ENCODE measurements at places on chromosomes 12 and 14.

DNA sequence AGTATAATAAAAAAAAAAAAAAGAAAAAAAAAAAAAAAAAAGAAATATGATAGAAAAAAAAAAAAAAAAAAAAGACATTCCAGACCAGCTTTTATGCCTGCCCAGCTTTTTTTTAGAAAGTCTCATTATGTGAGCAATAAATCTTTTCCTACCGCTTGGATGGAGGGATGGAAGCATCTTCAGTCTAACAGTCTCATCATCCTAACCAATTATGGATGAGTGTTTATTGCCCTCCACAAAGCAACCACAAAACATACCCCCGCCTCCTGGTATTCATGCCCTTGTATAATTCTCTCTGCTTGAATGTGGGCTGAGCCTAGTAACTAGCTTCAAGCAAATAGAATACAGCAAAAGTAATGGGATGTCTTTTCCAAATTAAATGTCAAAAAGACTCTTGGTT lies 33.7 kb upstream of the ADAMTS20 start:
- no peak for DNase-seq

GRCh38 chr14:57274551-57274950 lies 5.8 kb downstream of the AP5M1 start:
- no peak for DNase-seq

DNA sequence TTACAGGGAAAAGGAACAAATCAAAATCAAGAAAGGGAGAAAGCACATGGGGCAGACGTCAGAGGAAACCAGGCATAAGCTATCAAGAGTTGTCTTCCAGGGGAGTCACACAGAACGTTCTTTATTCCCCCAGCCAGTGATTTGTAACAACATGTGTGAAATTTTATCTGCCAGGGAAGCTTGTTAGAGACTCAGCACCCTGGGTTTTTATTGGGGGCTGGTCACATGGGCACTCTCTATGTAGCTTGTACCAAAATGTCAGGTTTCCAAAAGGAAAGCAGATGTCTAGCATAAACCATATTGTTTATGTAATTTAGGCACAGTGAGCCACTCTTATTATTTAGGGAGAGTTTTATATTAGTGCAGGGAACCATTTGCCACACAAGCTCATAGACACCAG lies 440.4 kb upstream of the DCN start:
- DNase-seq: no peak

DNA sequence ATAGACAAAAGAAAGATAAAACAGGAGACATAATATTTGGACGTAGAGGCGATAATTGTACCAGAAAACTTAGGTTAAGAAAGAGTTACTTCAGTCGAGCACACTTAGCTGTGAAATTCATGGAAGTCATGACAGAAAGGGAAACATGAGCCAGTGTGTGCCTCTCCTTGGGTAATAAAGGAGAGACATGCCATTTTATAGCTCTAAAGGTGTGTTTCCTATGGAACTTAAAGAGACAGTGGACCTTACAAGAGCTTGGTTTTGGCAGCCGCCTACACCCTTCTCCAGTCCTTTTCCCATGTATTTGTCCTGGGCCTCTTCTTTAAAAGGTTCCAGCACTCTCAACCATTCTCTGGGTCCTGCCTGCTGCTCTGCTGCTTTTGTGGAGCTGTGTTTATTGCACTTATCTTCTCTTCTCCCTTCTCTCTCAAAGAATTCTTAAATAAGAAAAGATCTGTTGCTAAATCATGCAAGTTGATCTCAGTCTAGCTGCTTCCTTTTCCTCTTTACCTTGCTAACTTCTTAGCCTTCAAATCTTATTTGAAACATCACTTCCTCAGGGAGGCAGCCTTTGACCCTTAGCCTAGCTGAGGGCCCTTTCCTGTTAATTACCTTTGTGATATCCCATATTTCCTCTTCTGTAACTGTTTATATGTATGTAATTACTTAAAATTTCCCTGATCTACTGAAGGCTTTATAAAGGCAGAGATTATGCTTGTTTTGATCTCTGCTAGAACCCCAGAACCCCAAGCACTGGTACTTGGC lies 81.8 kb upstream of the EVL start:
- DNase-seq: no peak

DNA sequence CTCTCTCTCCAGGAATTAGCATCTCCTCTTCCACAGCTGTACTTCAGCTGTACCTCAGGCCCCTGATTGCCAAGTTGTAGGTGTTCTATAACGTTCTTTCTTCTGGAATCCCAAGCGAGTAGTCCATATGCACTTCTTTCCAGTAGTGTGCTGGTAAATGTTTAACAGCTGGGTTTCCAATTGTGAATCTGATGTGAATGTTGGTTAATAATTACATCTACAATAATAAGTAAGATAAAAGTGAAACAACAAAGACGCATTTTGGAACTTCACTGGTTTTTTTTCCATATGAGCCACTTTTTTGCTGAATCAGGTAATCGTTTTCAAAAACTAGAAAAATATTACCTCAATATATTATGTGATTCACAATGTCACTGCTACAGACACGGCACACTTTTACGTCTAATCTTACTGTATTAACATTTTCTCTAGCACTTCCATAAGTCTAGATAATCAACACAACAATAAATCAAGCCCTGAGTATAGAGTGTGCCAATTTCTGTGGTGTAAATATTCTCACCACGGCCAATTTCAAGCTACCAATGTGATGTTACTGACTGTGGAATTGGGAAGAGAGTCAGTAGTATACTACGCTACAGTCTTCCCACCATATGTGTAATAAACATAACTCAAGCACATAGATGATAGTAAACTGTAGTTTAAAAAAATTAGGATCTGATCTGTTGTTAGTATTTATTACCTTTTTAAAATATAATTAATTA lies 113.0 kb downstream of the ZFP36L1 start:
- DNase-seq: no peak

DNA sequence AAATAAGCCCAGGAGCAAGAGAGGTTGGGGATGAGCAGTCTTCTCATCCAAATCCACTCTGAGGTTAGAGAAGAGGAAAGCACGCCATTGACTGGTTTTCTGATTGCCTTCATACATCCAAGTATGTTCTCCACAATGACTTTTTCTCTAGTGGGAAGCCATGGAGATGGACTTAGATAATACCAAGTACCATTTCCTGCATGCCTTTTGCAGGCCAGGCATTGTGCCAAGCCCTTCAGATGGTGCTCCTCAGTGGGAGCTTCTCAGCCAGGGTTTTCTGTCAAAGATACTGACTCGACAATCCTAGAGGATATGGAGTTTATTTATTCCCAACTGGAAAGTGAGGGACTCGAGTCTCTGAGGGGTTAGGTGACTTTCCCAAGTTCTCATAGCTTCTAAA lies 218.0 kb downstream of the ZFP36L1 start:
- DNase-seq: no peak

DNA sequence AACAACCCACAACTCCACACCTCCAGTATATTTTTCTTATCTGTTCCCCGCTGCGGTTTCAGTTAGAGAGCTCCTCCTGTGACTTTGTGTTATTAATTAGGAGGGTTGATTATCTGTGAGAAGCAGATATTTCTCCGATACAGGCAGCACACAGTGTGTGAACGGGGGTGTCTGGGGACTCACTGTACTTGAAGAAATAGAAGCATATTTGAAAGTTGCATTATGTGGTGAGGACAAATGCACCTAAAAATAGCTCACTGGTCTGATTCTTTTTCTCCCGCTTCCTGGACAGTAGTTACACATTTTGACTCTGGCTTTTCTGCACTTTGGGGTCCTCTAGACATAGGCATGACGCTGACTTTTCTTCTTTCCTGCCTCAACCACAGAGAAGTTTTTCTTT lies 277.7 kb downstream of the VRK1 start:
- no peak for DNase-seq

DNA sequence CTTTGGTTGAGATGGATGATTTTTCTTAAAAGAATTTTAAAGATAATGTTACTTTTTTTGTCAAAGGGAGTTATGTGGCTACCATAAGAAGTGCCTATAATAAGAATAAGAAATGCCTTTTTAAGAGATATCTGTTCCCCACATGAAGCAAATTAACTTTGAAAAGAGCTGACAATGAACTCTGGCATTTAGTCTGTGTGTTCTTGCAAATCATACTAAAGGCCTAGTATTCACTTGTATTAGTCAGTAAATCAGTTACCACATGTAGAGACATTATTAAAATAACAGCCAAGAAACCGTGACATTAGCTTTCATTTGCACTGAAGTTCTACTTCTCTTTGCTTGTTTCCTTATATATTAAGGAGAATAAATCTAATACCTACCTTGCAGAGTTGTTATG lies 296.3 kb downstream of the CCDC91 start:
- no peak for DNase-seq

DNA sequence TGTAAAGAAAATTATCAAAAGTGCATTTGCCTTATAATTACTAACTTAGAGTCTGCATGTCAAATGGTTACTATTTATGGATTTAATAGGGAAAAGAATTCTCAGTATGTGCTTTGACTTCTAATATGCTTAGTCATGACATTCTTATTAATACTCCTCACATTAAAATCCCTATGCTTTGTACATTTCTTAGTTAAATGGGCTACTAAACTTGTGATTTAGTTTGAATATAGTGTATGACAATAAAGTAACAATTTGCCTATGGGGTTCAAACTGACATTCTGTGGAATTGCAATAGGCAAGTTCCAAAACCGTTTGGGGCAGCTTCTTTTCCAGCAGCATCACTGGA lies 361.9 kb upstream of the TMTC1 start:
- DNase-seq: no peak

GRCh38 chr14:63605041-63605532 lies 36.6 kb downstream of the WDR89 start:
- no peak for DNase-seq

DNA sequence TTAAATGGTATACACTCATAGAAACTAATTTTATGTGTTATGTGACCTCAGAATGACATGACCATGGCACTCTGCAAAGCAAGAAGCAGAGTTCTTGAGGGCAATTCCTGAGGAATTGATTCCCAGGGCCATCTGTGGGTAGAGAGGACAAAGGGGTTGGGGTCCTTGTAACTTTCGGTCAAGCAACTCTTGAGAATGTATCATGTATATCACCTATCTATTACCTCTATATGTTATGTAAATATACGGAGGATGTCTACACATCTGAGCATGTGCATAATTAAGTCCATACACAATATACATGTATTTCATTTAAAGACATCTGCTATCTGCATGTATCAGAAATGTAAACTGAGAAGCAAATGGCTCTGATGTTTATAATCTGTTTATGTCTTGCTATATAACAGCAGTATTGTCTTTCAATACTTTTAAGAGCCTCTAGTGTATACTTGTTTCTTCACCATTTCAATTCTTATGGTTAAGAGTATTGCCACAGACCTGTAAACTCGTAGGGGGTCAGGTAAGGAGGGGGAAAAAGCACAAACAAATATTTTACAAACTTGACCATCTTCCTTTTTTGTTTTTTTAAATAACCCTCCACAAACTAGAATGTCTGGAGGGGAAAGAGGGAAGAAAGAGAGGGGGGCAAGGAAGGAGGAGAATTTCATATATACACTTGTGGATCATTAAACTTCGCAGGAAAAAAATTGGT lies 4.5 kb downstream of the FOXA1 start:
- no peak for DNase-seq

DNA sequence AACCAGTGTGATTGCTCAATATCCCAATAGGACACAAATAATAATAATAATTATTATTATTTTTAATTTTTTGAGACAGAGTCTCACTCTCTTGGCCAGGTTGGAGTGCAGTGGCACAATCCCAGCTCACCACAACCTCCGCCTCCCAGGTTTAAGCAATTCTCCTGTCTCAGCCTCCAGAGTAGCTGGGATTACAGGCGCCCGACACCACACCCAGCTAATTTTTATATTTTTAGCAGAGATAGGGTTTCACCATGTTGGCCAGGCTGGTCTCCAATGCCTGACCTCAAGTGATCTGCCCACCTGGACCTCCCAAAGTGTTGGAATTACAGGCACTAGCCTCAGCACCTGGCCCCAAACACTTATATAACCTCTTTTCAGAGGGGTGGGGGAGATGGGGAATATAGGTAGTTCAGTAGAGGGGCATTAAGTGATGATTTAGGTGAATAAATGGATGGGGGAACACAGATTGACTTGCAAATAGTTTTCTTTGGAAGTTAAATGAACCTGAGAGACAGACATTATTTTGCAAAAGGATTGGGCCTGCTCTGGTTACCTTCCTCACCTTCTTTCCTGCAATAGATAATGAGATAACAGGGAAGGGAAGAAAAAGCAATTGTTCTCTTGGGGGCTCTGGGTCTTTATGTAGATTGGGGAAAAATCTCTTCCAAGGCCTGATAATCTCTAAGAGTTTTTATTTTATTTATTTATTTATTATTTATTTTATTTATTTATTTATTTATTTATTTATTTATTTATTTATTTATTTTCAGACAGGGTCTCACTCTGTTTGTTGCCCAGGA lies 57.7 kb downstream of the RESF1 start:
- DNase-seq: no peak

- no peak for DNase-seq
Observed at GRCh38 chr12:100504804-100505203, 31.1 kb downstream of the NR1H4 start.

- no peak for DNase-seq
Observed at GRCh38 chr12:119829439-119829838, 47.7 kb downstream of the CIT start.

- no peak for DNase-seq
Observed at GRCh38 chr12:114920771-114921554, 237.0 kb upstream of the TBX3 start.

- no peak for DNase-seq
Observed at GRCh38 chr12:54126696-54127537, 61.9 kb downstream of the SMUG1 start.

GRCh38 chr12:95198914-95199313 lies 18.4 kb downstream of the FGD6 start:
- DNase-seq: no peak

- no peak for DNase-seq
Observed at GRCh38 chr12:7131502-7131866, 1.3 kb downstream of the CLSTN3 start.

- DNase-seq: no peak
Observed at GRCh38 chr14:51780741-51781140, 79.7 kb upstream of the GNG2 start.

DNA sequence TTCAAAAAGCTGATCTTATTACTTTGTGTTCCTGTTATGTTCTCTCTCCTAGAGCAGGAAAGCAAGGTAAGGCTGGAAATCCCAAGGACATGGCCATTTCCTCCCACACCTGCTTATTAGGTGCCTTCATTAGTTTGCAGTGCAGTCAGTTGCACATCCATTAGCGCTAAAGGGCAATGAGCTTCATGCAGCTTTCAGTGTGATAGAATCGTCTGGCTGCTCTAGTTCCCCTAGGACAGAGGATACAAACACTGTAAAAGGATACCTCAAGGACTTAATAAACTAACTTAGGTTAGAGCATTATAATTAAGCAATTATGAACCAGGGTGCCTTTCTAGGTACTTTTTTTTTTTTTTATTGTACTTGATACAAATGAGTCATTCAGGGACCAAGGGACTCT lies 21.1 kb downstream of the TMEM117 start:
- DNase-seq: no peak

DNA sequence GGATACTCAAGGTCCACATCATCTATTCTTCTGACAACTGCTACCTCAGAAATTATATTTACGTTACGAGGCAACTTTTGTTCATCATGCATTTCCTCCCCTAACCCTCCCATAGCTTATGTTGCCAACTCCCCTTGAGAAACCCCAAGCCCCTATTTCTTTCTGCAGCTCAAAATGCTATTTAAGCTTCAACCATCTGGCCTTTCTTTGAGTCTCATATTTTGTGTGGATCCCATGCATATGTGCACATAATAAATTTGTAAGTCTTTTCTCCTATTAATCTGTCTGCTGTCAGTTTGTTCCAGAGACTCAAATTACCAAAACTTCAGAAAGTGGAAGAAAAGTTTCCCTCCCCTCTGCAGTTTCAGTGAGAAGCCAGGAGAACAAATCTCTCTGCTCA lies 444.1 kb downstream of the TRHDE start:
- DNase-seq: no peak

GRCh38 chr12:42673535-42673934 lies 84.0 kb upstream of the PRICKLE1 start:
- no peak for DNase-seq
